ENCODE measurements at places on chromosomes 6 and 20.

- no peak for DNase-seq
These were observed 29.8 kb downstream of the CTNNBL1 start for GRCh38 chr20:37723668-37724067.

- DNase-seq, result no peak
These were observed 617.6 kb downstream of the COL12A1 start for GRCh38 chr6:74588094-74588832.

- DNase-seq, result no peak
These were observed 669.4 kb downstream of the TFAP2A start for GRCh38 chr6:9745476-9745875.

DNA sequence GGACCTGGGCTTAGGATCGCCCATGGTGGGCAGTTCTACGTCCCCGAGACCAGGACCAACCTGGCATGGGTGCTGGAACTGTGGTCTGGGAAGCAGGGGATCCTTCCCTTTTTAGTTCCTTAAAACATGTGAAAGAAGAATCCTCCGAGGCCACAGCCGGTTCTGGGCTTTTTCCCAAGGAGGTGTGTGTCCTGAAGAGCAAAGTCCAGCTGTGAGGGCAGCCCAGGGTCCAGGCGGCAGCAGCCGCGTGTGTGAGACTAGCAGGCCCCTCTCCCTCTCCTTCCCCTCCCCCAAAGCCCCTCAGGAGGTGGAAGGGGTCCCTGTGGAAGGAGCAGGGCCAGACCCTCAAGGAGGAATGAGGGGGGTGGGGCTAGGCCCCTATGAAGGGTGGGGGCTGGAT, 35.1 kb upstream of the PCMTD2 start:
- no peak for DNase-seq

GRCh38 chr20:41342474-41343464, 2.1 kb downstream of the LPIN3 start:
- DNase-seq, result no peak
